ENCODE measurements at places on chromosomes 16 and 17. TPM values are rescaled to one million over a fixed set of nuclear protein-coding genes. Genes with fewer than 3 reads are reported as not detected.

The TNRC6C gene
- total RNA-seq = 22.4 TPM

The NOL3 gene
- 55.6 TPM for total RNA-seq

The DNAH9 gene
- 22.3 TPM for total RNA-seq

The PIPOX gene
- 1.3 TPM for total RNA-seq

The SCARF1 gene
- 37.4 TPM for total RNA-seq

The KRTAP1-1 gene
- not detected for total RNA-seq

The TMEM204 gene
- total RNA-seq = 63.1 TPM

The CXCL16 gene
- total RNA-seq = 249 TPM

The SPN gene
- 109 TPM for total RNA-seq

The TMEM88 gene
- total RNA-seq = 12.0 TPM

The KIF19 gene
- total RNA-seq = 3.6 TPM

The CDH15 gene
- 0.50 TPM for total RNA-seq

The MON1B gene
- 62.2 TPM for total RNA-seq

The SPNS2 gene
- total RNA-seq = 42.0 TPM

The CCDC78 gene
- total RNA-seq = 26.1 TPM

The FN3KRP gene
- total RNA-seq = 28.1 TPM

The CACNG1 gene
- total RNA-seq = not detected

The CRK gene
- 66.2 TPM for total RNA-seq

The KRTAP4-8 gene
- total RNA-seq = not detected

The SGSH gene
- total RNA-seq = 57.8 TPM

The KRT28 gene
- not detected for total RNA-seq

The RAMP2 gene
- total RNA-seq = 127 TPM

The TMEM100 gene
- total RNA-seq = 443 TPM

The ALOX15B gene
- total RNA-seq = 53.5 TPM

The CRHR1 gene
- not detected for total RNA-seq

The EPX gene
- total RNA-seq = not detected

The DPEP3 gene
- total RNA-seq = 0.18 TPM

The LGALS9C gene
- total RNA-seq = 0.47 TPM

The KRTAP4-12 gene
- total RNA-seq = not detected
